ENCODE measurements at places on chromosomes 16 and 17.

DNA sequence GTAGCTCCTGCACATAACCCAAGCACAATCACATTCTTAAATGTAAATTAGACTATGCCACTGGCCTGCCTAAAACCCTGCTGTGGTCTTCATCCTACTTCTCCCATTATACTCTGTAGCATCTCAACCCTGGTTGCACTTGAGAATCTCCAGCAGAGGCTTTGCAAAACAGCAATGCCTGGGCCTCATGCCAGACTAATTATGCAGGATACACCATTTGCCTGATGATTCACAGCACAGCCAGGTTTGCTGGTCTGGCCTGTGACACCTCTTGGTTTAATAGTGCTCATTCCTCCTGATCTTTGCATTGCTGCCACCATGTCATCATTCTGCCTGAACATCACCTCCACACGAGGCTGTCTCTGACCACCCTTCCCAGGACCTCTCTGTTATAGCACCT lies 491.9 kb upstream of the TOM1L1 start:
- DNase-seq = no peak

DNA sequence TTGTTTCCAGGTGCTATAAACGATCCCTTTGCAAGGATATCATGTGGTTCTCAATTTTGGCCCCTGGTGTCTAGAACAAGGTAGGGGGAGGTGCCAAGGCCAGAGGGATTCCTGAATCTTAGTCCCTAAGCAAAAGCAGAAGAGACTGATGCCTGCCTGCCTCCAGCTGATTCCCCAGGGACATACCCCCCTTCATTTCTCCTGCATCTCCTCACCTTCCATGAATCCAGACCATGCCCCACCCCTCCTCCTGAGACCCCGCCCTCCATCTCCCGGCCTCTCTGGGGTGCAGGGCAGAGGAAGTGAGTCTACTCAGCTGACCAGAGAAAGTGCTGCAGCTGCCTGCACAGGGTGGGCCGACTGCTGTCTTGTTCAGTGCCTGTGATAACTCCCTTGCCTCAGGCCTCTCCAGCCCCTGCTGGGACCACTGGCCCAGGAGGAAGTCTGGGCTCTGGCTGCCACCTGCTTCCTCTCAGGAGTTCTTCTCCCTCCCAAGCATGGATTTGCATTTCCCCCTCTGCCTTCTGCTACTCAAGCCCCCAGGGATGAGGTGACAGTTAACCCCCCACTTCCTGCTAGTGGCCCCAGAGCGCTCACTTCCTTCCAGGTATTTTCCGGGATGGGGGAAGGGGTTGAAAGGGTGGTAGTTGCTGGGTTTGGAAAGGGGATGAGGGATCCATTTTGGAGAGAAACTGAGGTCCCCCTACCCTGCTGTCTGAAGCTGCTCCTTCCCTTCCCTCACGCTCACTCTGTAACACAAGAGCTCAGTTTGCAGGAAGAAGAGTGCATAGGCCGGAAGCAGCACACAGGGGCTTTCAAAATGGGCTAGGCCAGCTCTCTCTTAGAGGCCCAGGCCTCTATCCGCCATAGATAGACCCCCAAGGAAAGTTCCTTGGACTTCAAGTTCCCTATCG lies 10.5 kb upstream of the TSPOAP1 start:
- no peak for DNase-seq

- DNase-seq = no peak
Observed at GRCh38 chr16:60107437-60107836, 1373.3 kb upstream of the GOT2 start.

DNA sequence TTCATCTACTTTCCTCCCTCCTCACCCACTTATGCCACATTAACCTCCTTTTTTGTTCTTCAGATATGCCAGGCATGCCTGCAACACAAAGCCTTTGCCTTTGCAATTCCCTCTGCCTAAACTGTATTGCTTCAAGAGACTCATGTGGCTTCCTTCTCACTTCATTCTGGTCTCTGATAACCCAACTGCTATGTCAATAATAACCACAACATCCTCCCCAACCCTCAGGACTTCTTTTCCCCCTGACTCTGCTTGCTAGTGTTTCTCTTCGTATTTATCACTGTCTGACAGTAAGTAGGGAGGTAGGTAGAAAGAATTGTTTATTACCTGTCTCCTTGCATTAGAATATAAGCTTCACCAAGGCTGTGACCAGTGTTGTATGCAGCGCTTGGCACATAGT lies 22.4 kb downstream of the RBL2 start:
- DNase-seq = no peak

- DNase-seq = no peak
Observed at GRCh38 chr17:22517716-22518115, 825.4 kb downstream of the KCNJ18 start.

GRCh38 chr17:1398931-1399678 lies 917 bp downstream of the YWHAE start:
- DNase-seq = no peak

- DNase-seq = peak; percentile 25
Observed at GRCh38 chr17:5249615-5250014, 15.0 kb upstream of the SCIMP start.

GRCh38 chr16:10684511-10685151 lies 10.1 kb downstream of the TEKT5 start:
- no peak for DNase-seq

DNA sequence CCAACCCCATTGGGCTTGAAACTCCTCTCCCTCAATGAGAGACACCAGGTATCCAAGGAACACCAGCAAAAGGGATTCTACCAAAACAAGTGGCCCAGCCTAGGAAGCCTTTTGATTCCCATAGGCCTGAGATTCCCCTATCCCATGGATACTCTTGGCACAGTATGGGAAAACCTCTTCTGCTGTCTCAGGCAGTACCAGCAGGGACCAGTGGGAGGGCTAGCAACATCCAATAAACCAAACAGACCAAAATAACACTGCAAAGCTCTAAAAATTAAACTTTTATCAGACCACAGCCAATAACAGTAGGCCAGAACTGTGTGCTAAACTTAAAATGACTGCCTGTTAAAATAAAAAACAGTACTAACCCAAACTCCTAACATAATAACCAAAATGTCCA lies 153.9 kb upstream of the CES5A start:
- DNase-seq = no peak

GRCh38 chr16:78395035-78395434 lies 295.6 kb downstream of the WWOX start:
- DNase-seq = no peak

DNA sequence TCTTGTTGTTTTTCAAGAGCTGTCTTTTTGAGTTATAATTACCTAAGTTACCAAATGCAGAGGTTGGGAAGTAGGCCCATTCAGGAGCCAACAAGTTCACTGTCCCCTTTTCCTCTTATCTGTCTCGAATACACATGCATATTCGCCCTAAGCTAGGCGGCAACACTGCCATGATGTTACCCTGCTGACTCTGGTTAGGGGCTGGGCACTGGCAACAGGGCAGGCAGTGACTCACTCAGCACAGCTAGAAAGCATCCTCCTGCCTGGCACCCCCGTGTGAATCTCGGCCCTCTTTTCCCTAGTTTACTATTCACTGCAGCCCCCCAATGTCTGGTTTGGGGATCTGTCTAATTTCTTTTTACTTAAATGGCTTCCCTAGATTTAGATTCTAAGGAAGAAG lies 13.8 kb downstream of the DBF4B start:
- DNase-seq = no peak

GRCh38 chr16:21713549-21714368 lies 50.0 kb downstream of the OTOA start:
- DNase-seq = no peak

DNA sequence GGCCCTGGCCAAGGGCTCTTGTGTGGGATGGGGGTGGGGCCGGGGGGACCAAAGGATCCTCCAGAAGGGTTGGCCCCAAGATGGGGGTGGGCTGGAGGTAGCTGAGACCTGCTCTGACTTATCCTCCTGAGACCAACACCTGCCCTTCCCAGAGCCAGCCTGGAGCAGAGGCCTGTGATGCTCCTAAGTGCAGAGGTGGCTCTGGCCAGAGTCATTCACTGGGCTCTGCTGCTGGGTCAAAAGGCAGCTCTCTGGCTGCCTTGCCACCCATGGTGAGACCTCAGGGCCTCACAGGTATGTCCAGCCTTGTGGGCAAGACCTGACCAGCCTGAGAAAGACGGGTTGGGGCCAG lies 393 bp downstream of the SERPINF2 start:
- no peak for DNase-seq

DNA sequence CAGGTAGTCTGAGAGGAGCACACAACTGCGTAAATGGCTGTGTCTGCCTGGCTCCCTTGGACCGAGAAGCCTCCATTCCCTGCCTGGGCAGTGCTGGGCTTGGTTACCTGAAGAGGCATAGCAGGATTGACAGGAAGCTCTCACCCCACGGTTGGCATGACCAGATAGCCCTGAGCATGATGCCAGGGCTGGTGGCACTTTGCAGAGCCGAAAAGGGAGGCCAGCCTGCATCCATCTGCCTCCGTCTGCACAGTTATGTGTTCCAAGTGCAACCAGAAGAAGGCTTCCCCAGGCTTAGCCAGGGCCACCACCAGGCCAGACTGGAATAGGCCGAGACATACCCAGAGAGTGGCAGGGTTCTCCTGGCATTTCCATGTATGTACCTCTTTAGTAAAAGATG lies 36.6 kb downstream of the GNAO1 start:
- DNase-seq = no peak

DNA sequence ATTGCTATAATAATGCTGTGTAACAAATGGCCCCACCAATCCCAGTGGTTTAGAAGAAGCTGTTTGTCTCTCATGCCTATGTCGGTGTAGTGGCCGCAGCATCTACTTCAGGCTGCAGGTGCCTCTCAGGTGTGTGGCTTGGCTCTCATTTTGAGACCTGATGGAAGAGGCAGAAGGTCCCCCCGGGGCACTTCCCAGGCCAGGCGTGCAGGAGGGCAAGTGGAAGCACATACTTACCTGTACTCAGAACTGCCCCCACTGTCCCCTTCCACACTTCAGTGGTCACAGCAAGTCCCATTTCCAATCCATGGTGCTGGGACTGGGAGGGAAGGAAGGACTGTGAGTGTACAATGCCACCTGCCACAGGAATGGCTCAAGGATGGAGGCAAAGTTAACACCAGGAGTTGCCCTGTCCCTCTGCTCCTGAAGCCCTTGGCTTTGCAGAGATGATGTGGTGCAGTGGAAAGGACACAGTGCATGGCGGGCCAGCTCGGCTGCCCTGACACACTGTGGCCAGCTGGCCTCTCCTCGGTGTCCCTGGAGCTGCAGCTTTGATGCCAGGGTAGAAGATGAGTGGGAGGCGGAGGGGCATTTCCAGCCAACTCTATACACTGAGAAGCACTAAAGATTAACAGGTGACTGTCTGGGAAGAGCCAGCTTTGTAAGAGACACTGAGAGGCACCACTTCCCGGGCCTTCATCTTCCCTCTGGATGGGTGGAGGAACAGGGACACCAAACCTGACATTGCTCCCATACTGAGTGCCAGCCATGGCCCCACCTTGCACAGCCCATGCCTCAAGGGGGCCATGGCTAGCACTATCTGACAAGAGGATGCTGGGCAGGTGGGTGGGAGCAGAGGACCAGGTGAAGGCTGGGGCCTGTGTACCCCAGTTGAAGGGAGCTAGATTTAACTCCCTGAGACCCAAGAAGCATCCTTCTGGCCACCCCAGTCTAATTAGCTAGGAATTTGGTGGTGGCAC lies 105.9 kb downstream of the METRNL start:
- DNase-seq = no peak

DNA sequence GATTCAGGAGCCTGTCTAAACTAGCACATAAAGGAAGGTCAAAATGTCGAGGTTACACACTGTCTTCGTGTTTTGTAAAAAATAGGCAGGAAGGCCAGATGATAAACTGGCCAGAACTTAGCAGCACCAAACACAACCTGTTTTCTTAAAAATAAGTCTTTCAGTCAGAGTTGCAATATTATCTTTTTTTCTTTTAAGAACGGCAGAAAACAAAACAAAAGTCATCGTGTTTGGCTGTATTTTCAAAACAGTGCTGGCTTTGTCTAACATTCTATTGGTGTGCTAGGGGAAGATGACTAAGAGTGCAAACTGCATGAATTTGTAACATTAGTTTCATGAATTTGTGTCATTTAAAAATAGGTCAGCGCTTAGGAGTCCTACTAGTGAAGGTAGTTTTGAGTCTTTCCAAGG lies 5.3 kb downstream of the MAF start:
- DNase-seq = no peak
